ENCODE measurements at places on chromosomes 7 and 10.

DNA sequence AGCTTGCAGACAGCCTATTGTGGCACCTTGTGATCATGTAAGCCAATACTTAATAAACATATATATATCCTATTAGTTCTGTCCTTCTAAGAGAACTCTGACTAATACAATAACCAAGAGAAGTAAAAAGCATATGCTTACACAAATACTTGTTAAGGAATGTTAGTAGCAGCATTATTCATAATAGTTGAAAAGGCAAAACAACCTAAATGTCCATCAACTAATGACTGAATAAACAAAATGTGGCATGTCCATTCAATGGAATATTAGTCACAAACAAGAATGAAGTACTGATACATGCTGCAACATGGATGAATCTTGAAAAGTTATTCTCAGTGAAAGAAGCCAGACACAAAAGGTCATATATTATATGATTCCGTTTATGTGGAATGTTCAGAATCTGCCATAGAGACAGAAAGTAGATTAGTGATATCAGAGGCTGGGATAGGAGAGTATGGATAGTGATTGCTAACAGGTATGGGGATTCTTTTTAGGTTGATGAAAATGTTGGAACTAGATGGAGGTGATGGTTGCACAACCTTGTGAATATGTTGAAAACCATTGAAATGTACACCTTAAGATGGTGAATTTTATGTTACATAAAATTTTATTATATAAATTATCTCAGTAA, 112.5 kb upstream of the UNC5B start:
- no peak for DNase-seq

- DNase-seq = no peak
These were observed 27.4 kb downstream of the MINPP1 start for GRCh38 chr10:87531908-87532622.

DNA sequence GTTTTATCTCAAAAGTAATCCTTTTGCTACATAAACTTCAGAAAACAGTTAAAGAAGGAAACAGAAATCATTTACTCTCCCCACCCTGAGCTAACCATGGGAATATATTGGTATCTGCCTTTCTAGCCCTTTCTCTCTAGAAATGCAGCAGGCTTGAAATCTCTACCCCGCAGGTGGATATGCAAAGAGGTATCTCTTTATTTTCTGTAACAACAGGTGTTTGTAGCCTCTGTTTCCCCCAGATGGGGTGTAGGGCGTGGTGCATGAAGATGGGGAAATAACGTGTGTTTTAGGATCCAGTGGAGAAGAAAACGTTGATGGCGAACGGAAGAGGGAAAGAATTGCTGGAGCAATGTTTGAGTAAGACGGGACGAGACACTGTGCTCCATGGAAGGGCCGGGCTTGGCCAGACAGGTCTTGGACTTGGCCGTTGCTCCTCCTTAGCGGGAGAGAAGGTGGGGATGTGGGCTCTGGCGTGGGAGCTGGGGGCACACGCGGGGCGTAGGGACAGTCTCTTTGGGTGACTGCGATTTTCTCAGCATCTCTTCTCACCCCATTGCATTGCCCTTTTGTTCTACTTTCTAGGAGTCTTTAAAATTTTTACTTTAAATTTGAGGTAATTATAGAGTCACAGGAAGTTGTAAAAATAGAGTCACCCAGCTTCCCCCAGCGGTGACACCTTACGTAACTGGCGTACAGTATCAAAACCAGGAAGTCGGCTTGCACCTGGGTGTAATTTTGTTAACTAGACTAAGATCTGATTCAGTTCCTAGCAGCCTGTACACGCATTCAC, 82.9 kb downstream of the ELFN1 start:
- no peak for DNase-seq

DNA sequence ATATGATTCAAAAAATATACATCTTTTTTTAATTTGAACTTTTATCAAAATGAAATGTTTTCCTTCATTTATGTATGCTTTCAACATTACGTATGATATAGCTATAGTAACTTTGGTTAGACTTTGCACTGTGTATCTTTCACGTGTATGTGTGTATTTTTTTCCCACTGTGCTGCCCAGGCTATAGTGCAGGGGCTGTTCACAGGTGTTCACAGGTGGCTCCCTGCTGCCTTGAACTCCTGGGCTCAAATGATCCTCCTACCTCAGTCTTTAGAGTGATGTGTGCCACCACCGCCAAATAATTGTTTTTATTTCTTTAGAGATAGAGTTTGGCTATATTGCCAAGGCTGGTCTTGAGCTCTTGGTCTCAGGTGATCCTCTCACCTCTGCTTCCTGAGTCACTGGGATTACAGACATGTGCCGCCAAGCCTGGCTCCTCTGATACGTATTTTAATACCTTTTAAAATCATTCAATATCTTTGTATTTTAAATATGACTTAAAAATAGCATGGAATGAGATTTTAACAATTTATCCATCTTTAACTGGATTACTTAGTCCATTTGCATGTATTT, 29.0 kb downstream of the FANK1 start:
- no peak for DNase-seq

- no peak for DNase-seq
These were observed 6.9 kb upstream of the CALHM1 start for GRCh38 chr10:103465411-103466179.

GRCh38 chr7:83550100-83550499, 98.8 kb downstream of the SEMA3E start:
- DNase-seq = no peak

DNA sequence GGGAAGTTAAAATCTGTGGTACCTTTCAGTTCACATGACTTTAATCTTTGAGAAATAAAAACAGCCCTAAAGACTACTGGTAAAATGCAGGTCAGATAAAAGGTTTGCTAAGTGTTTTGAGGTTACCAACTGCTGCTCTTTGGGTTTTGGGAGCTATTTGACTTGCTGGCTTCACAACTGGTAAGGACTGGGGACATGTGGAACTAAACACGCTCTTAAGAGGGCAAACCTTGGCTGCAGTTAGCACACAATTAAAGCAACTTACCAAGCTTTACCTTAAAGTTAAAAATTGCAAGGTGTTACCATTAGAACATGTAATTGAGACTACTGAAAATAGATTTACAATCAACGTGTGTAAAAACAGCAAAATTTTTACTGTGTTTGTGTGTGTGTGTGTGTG, 220.2 kb downstream of the PHF14 start:
- no peak for DNase-seq

- no peak for DNase-seq
These were observed 29.9 kb upstream of the IFRD1 start for GRCh38 chr7:112420236-112420861.

DNA sequence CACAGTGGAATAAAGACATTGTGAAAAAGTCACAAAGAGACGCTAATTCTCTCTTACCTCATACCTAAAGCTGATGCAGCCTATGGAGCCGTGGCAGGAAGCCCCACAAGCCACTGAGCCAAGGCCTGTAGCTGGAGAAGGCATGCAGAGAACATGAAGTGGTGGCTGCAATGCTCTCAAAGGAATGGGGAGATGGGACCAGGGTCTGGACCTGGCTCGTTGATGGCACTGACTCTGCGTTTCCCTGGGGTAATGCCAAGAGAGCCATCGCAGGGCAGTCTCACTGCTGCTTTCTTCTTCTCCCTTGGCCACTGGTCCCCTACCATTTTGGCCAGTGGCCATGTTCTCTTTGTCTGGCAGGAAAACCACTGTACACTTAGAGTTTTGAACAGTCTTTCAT, 329.9 kb upstream of the ZMIZ1 start:
- no peak for DNase-seq

DNA sequence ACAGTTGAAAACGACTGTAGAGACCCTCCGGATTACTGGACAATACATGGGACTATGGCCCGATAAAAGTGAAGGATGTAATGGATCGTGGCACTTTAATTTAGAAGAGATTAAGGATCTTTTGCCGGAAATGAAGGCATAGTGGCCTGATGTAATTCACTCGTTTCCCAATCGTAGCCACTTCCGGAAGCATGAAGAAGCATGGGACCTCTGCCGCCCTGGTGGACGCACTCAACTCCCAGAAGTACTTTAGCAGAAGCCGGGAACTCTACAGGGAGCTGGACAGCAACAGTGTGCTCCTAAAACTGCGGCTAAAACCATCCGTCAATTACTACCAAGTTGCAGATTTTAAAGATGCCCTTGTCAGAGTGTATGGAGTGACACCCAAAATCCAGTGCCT, 59.6 kb upstream of the NUPR2 start:
- DNase-seq = no peak

DNA sequence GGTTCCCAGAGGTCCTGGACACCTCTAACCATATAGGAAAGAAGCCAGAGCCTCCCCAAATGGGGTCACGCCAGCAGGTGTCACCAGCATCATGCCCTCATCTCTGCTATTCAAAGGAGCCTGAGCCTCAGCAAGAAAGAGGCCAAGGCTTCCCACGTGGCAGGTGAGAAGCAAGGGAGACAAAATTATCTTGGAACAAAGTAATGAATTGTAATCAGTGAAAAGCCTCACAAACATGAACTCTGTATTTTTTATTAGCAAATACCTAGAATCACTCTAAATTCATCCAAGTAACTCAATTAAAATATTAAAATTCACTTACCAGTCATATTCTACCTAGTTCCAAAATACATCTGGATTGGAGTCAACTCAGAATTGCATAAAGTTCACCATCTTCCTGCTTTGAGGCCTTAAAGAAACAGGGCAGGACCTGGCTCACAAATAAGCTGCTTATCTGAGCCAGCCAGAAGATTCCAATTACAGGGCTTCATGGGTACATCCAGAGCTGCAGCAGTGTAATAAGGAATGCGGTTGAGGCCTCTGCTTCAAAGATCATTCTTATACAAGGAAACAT, 68.7 kb downstream of the SGMS1 start:
- DNase-seq = no peak

GRCh38 chr7:29748286-29749099, 57.8 kb upstream of the WIPF3 start:
- DNase-seq = no peak

- no peak for DNase-seq
These were observed 61.5 kb upstream of the TM9SF3 start for GRCh38 chr10:96648297-96648696.

GRCh38 chr10:93126483-93127052, 52.9 kb downstream of the CYP26A1 start:
- no peak for DNase-seq

- no peak for DNase-seq
These were observed 32.3 kb upstream of the KIAA1217 start for GRCh38 chr10:24176658-24177057.

- DNase-seq = no peak
These were observed 502.3 kb upstream of the ZMIZ1 start for GRCh38 chr10:78566284-78567111.

- no peak for DNase-seq
These were observed 60.8 kb downstream of the ADRA2A start for GRCh38 chr10:111137587-111137986.

DNA sequence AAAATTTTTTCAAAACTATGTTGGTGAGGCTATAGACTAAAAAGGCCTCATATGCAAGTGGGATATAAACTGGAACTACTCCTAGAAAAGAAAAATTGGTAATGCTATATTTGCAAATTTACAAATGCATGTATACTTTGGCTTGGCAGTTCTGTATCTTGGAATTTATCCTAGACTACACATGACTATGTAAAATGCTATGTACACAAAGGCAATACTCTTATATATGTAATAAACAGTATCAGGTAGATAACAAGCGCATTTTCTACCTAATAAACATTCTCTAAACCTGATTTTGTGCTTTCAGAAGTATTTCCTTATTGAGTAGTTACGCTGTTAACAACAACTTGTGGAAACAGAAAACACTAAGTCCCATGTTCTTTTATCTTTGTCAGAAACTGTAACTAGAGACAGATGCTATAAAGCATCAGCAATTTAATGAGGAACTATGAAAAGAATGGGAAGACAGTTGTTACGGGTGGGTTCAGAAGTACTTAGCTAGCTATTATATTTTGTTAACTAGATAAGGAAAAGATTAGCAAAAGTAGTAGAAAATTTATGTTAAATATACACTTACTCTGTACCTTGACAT, 107.8 kb downstream of the ARHGAP12 start:
- no peak for DNase-seq

DNA sequence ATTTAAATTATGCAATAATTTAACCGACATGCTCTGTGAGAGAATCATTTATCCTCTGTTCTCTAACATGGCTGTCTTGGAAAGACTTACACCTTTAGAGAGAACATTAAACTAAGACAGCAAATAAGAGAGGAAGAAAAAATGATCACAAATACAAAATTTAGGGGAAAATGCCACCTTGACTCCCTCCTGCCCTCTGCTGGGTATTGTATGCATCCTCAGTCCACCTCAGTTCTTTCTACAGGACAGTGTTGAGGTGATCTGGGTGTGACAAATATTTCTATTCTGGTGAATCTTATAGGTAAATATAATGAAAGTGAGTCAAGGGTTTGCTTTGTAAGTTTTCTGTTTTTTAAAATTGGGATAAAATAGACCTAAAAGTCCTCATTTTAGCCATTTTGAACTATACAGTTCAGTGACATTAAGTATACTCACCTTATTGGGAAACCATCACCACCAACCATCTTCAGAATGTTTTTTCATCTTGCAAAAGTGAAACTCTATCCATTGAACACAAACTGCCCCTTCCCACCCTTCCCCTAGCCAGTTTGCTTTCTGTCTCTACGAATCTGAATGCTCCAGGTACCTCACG, 61.5 kb upstream of the ELMO1 start:
- DNase-seq = no peak

DNA sequence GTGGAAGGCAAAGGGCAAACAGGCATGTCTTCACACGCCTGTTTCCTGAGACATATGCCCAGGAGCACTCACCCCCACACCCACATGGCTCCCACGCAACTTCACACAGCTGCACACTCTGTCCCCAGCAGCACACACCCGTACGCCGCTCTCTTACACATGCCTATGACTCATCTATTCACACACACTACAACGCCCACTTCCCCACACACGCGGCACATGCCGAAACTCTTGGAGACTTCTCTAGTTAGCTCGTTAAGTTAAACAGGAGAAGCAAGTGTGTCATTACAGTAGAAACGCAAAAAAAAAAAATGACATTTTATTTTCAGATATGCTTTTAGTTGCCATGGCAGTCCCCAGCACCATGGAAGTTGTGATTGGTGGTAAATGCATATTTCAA, 6.7 kb downstream of the CALN1 start:
- no peak for DNase-seq

DNA sequence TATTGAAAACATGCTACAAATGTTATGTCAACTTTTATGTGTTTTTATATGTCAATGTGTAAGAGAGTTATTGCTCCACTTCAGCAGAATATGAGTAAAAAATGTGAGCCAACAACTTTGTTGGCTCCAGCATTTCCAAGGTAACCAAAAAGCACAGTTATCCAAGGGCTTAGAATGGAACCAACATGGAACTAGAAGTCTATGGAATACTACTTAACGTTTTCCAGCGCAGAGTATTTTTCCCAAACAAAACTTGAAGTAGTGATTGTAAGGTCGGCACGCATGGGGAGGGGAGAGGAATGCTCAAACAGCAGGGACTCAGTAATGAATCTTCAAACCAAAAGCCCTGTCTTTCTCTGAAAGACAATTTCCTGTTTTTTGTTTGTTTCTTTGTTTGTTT, 45.0 kb upstream of the TSPAN13 start:
- DNase-seq = no peak

GRCh38 chr7:108609643-108610042, 40.0 kb downstream of the DNAJB9 start:
- DNase-seq = no peak

GRCh38 chr10:17088118-17088806, 41.3 kb downstream of the CUBN start:
- DNase-seq = no peak

GRCh38 chr10:61970182-61971002, 68.9 kb downstream of the ARID5B start:
- DNase-seq = no peak

Measured in NCI-H187 (cell line).